NCI-H526 treated with DMSO at 0.1 percent for 48 hours (cell line): ENCODE measurements at places on chromosomes 3 and 15.

DNA sequence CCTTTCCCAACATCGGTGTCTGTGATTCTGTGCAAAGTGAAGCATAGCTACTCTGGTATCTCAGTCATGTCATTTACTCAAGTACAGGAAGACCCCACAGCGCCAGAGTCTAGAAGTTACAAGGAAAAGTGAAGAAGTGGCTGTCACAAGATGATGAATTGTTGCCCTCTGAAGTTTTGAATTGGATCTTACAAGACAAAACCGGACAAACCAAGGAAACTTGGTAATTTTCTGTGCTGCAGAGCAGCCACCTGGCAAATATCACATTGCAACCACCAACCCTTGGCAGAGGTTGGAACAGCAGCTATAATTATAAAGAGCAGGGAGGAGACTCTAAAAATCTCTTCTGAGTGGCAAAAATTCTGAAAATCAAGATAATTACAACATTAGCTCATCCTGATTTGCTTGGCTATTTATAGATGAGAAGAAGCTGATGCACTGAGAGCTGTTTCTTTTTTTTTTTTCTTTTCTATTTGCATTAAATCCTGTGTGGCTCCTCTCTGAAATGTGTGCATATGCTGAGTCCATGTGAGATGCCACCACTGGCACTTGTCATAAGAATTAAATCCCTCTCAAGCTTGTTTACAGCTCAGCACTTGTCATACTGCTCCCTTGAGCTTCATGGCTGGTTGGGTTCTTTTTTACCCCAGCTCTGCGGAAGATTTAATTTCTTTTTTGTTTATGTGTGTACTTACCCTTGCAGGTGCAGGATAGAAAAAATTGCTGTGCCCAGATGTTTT, 68.0 kb upstream of the MNS1 start:
- peak; percentile 8 for DNase-seq

DNA sequence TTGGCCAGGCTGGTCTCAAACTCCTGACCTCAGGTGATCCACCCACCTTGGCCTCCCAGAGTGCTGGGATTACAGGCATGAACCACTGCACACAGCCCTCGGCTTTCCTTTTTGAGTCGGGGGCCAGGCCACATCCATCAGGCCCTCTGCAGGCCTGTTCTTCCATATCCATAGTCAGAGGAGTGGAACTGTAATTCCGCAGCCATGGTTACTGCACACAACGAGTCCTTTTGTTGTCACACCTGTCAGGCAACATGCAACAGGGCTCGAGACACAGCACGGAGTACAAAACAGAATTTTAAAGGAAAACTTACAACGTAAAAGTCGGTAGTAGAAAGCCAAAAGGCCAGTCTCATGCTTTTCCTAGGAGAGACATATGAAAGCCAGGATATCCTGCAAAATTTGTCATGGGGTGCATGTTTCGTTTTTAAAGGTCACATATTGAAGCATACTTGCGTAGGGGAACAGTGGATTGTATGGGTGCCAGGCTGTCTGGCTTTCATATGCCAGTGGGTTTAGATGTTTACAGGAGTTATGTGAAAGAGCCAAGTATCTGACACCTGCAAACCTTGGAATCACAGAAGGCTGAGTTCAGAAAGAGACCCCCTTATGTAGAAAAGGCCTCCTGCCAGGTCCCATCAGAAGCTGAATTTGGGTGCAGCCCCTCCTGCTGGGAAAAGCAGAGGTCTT, 63.2 kb upstream of the LPP start:
- DNase-seq: no peak

DNA sequence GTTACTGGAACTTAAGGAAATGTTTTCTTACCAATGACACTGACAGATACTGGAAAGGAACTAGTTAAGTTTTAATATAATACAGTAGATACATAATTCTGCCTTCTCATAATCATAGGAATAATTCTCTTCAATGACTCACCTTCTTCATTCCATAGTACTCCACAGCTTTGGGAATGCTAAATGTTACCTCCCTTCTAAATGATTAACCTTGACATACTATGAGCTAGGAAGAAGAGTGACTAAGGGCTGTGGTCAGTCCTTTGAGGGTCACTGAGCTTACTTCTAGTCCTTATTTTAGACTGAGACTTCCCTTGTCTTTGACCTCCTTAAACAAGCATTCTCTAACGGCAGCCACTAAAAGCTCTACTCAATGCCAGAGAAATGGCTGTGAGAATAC, 69.6 kb upstream of the PPIB start:
- no peak for DNase-seq

DNA sequence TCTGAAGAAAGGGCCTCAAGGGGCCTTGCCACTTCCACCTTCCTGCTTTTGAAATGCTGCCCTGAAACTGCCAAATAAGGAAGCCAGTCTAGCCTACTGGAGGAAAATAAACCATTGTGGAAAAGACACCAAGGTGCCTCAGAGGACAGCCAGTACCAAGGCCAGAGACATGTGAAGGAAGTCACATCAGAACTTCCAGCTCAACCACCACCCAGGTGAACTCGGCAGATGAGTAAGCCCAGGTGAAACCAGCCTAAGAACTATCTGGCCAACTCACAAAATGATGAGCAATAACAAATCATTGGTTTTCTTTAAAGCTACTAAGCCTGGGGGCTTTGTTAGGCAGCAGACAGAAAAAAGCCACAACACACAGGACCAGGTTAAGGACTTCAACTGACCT, 103.0 kb downstream of the MAGI1 start:
- no peak for DNase-seq

GRCh38 chr15:82139823-82140268, 94.0 kb upstream of the MEX3B start:
- DNase-seq: peak; percentile 8

GRCh38 chr15:72685925-72686794, at the start of the genes BBS4 and HIGD2B:
TSS of gene BBS4 (plus strand) at chr15:72686207. CDS start at chr15:72686228, 21 bp downstream.
TSS of gene HIGD2B (minus strand) at chr15:72686182. CDS start at chr15:72676374, 9,808 bp downstream.
- DNase-seq: no peak

DNA sequence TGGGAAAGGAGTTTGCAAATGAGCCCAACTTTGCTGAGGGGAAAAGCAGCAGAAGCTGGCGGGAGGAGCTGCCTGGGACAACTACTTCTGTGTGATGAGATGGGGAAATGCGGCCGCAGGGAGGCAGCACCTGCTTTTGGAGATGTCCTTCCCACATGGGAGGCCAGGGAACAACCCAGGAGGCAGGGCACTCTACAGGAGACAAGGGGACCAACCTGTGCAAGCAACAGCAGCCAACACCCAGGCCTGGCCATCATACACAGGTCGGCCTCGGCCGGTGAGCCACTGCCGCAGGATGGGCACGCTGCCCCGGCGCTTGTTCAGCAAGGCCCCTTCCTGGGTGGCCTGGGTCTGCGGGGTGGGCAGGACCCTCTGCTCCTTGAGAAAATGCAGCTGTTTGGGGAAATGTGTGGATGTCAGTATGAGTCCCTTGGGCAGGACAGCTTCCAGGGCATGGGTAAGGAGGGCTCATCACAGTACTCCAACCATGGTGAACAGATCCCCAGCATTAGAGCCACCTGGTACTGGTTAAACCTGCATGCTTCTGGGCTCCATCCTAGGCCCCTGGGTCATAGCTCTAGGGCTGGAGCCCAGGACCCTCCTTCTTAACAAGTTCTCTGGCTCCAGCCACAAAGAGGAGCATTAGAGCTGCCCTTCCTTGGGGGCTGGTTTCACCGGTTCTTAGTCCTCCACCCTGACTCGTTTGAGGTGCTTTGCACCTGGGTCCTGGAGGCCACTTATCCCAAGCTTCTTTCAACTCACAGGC, 11.6 kb downstream of the EPB42 start:
- DNase-seq: peak; percentile 6

- no peak for DNase-seq
Measured at GRCh38 chr3:186966406-186966805, 36.1 kb downstream of the ST6GAL1 start.

DNA sequence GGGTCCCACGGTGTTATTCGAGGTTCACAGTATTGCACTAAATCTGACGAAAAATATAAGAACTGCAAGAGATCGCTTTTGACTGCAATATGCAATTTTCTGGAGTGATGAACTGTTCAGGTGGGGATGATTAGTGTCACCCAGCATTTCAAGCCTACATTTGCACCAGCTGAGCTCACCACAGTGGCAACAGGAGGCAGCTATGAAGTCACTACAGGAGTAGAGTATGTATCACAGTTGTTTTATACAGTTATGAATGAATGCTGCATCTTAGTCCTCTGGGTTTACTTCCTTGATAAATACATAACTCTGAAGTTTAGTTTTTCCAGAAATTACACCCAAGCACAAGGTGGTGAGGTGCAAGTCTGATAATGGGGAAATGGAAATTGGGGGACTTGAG, 69.6 kb downstream of the CHSY1 start:
- no peak for DNase-seq

DNA sequence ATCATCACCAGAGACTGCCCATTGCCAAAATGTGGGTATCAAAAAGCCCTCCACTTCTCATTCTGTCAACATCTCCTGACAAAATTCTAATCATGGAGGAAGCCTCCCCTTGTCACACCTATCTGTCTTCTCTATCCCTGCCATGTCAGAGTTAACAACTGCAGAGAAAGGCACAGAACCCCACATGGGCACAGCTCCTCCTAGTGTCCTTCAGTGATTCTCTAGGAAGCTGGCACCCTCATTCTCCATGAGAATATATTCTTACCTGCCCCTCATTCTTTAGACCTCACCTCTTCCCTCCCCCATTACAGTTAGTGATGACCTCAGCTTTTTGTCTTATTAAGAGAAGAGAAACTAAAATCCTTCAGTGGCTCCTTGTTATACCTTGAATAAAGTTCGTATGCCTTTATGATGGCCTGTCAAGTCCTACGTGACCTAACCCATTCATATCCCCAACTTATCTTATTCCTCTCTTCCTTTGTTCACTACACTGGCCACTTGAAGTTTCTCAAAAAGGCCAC, 44.6 kb downstream of the NME9 start:
- DNase-seq: no peak

DNA sequence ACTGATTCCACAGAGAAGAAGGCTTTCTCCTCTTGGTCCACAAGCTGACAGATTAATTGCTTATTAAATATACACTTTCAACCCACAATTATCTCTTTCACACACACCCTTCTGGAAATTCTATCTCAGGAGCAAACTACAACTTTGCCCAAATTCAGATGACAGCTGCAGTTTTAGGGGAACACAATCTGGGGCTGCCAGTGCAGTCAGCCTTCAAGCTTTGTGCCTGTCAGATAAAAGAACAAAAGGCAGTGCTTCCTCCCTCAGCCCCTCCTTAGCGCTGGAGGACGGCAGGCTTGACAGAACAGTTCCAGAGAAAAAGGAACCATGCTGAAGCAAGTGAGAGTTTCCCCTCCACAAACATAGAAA, 99.6 kb downstream of the TMCC1 start:
- no peak for DNase-seq
